Spinal cord (tissue), 10 donors: ENCODE measurements at places on chromosomes 5 and 9.
A peak's percentile ranks its signal among the peaks of the same experiment; 100 is the strongest.

GRCh38 chr5:63128018-63128417 is 549.4 kb downstream of the LRRC70 start:
- DNase-seq = no peak

GRCh38 chr9:108300306-108301287 is 555.2 kb downstream of the ACTL7B start:
- DNase-seq = no peak

- peak; percentile 41 for DNase-seq
Measured at GRCh38 chr5:15522187-15522520, 22.2 kb downstream of the FBXL7 start.

DNA sequence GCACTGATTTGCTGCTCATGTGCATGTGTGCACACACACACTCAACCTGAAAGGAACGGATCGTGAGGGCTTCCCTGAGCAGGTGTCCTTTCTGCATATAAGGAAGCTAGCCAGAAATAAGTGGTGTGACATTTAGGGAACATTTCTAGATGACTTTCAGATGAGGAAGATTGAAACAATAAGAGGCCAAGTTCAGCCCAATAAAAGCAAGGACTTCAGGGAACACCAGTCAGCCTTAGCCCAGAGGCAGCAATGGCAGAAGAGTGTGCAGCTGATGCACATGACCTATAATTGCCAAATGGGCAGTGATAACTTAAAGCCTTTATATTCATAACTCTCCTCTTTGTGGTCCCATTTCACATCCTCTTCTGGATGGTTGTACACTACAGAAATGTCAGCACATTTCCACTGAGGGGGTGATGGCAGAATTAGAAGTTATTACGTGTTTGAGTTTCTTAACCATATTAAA is 255.5 kb downstream of the TRIM32 start:
- no peak for DNase-seq

DNA sequence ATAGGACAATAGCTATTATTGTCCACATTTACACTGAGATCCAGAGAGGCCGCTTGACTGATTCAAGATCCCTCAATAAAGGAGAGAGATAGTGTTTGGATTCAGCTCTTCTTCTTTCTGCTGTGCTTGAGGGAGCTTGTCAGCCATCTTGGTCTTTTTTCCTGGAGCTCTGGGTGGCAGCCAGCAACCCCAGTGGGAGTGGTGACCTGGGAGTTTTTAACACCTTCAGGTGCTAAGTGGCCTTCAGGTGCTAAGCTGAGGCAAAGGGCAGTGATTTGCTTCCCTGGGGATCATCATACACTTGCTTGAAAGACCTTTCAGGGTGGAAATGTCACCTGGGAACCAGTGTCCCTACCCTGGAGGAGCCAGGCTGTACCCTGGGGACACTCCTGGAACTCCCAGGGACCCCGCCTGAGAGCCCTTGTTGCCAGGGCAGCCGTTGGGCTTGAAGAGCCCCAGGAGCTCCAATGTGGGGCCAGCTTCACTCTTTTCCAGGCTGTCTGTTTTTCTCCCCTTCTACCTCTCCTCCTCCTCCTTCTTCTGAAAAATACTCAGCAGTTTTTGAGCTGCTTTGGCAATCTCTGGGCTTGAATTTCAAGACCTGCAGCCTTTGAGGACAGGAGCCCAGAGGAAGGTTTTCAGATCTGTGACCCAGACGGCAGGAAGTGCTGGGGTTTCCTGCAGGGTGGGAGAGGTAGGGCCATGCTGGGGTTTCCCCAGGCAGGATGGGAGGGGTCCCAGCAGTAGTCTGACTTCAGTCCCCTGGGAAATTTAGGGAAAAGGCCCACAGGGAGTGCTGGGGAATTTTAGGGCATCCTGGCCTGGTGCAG is 59.7 kb downstream of the FGF18 start:
- DNase-seq = no peak
